Caco-2 (cell line): ENCODE measurements at places on chromosomes 2 and 18. TPM values are rescaled to one million over a fixed set of nuclear protein-coding genes. Genes with fewer than 3 reads are reported as not detected.

The CTAGE1 gene
- total RNA-seq: not detected in 2 replicates

The DRC1 gene
- 0.49 and 1.1 TPM in 2 replicates for total RNA-seq

The KIAA2012 gene
- 0.27 and 0.37 TPM in 2 replicates for total RNA-seq

The ALKAL2 gene
- total RNA-seq: not detected in 2 replicates

The PJVK gene
- total RNA-seq: 2.1 and 2.9 TPM in 2 replicates

The LYPD6 gene
- 9.0 and 10.5 TPM in 2 replicates for total RNA-seq

The HOXD13 gene
- not detected in 2 replicates for total RNA-seq

The ACSL3 gene
- 181 and 185 TPM in 2 replicates for total RNA-seq

The VSNL1 gene
- 0.43 and 0.60 TPM in 2 replicates for total RNA-seq

The CFAP210 gene
- not detected in 2 replicates for total RNA-seq

The AKAIN1 gene
- not detected in 2 replicates for total RNA-seq

DNA sequence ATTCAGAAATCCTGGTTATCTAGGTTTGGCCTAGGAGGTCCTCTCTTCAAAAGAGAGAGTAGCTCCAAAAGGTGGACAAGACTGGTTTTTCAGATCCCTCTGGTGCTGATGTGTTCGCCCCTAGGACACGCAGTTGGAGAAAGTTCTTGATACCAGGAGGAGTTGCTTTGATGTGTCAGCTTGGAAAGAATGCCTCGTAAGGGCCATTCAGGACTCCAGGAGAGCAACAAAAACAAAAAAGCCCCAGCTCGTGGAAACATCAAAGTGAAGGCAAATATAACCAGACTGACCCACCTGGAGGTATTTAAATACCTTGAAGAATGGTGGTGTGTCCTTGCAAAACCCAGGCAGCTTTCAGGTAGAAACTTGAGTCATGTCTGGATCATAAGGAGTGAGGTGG is 12.5 kb upstream of the LBH start:
- no peaks in the 10 kb centered on the region for H3K36me3 ChIP-seq
- no peak overlapping the region for H3K4me3 ChIP-seq
- peaks cover 51% of the 10 kb centered on the region for H3K4me1 ChIP-seq
- H3K27ac ChIP-seq: peak overlapping the region; percentile 97

- peaks cover 23% of the 10 kb centered on the region for H3K4me1 ChIP-seq
- DNase-seq: no peak
- peak overlapping the region; percentile 97 for H3K27ac ChIP-seq
- H3K36me3 ChIP-seq: no peaks in the 10 kb centered on the region
Measured at GRCh38 chr2:186485576-186485870, 537 bp upstream of the ZC3H15 start.

DNA sequence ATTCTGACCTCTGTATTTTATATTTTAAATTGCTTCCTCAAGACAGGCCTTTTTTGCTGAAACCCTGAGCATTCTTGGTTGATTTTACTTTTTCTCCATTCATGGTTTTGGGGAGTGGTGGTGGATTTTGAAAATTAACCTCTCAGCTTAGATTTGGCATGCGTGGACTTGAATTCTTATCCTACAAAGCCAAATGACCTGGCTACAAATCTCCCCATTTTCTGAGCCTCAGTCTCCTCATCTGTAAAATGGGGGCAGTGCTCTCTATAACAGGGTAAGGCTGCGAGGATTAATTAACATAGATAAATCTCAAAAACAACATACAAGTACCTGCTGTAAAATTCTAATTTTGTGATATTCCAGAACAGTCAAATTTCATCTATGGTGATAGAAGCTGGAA is 103.4 kb upstream of the CDCA7 start:
- no peaks in the 10 kb centered on the region for H3K27me3 ChIP-seq
- no peak overlapping the region for H3K27ac ChIP-seq
- no peak overlapping the region for H3K4me3 ChIP-seq
- DNase-seq: no peak

DNA sequence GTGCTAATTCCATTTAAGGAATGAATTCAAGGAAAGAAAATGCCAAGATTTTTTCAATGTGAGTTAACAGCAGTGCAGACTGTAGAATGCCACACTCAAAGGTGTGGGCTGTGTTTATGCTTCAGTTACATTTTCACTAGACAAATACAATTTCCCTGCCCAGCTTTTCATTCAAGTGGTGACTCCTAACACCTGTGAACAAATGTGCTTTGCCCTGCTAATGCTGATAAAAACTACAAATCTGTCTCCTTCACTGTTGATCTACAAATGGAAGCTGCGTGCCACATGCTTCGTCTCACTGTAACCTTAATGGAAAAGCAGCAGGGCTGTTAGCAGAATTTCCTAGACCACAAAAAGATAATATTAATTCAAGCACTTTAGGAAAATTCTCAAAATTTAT is 19.8 kb upstream of the TCF4 start:
- no peaks in the 10 kb centered on the region for H3K36me3 ChIP-seq
- no peaks in the 10 kb centered on the region for H3K4me1 ChIP-seq
- H3K4me3 ChIP-seq: no peak overlapping the region
- no peak for DNase-seq
- H3K27ac ChIP-seq: no peak overlapping the region
- H3K27me3 ChIP-seq: no peaks in the 10 kb centered on the region

GRCh38 chr18:8051453-8051852 is 484.3 kb downstream of the PTPRM start:
- H3K27ac ChIP-seq: no peak overlapping the region
- no peak overlapping the region for H3K4me3 ChIP-seq
- no peaks in the 10 kb centered on the region; the same call in 1 of the 2 replicates for H3K4me1 ChIP-seq
- DNase-seq: no peak

DNA sequence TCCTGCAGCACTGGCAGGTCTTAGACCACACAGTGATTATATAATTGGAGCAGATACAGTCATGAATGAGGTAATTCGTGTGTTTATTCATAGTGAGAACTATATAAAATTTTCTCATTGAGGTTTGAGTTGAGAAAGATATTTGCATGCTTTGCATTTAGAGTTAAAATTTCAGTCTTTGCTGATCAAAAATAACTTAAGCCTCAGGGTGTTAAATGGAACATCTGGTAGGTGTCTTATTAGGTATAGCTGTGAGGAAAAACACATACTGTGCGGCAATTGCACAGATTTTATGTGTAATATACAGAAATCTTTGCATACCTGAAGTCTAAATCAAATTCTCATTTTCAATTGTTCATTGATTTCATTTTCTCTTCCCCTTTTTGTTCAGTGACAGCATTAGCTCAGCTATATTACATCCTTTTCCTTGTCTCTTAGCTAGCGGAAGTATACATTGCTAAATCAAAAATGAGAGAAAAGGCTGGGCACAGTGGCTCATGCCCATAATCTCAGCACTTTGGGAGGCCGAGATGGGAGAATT is 21.2 kb downstream of the GORASP2 start:
- H3K4me1 ChIP-seq: no peaks in the 10 kb centered on the region
- DNase-seq: no peak
- H3K27me3 ChIP-seq: no peaks in the 10 kb centered on the region
- H3K36me3 ChIP-seq: peaks cover 7% of the 10 kb centered on the region
- no peak overlapping the region for H3K4me3 ChIP-seq

GRCh38 chr18:10343778-10344177 is 110.7 kb upstream of the APCDD1 start:
- no peak overlapping the region for H3K4me3 ChIP-seq
- H3K27ac ChIP-seq: no peak overlapping the region
- no peaks in the 10 kb centered on the region for H3K4me1 ChIP-seq
- no peak for DNase-seq

- no peaks in the 10 kb centered on the region for H3K27me3 ChIP-seq
- no peak overlapping the region for H3K27ac ChIP-seq
- no peaks in the 10 kb centered on the region for H3K36me3 ChIP-seq
- H3K4me3 ChIP-seq: no peak overlapping the region
- H3K4me1 ChIP-seq: peaks cover 38% of the 10 kb centered on the region
Measured at GRCh38 chr2:69619725-69620124, 23.8 kb downstream of the AAK1 start.

DNA sequence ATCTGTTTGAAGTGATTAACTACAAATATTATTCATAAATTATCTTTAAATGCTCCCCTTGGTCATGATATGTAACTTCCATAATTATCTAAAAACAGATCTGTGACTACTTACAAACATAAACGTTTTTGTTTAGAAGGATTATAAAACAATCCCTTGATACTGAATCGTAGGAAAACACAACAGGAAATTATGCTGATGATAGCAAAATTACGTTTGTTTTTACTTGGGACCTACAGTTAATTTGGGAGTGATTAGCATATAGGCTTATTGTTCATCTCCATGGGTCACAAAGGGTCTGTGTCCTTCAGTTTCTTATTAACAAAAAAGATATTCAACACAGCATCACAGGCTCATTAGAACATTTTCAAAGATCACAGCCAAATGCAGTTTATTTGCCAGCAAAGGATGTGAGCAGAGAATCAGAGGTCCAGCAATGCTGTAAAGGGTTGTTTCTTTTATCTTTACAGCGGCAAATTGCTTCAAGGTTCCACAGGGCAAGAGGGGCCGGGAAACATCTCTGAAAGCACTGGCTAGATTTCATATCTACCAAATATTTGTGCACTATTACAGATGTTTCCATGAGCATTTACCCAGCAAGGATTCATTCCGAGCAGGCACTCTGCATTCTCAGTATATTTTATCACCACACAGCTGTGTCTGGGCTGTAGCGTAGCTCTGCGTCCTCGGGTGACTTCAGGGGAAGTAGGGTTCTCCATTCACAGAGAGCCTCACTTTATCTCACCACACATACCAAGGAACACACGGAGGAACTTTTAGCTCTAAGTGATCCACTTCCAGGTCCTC is 4.1 kb downstream of the CCDC195 start:
- H3K27me3 ChIP-seq: no peaks in the 10 kb centered on the region
- DNase-seq: no peak
- no peak overlapping the region for H3K4me3 ChIP-seq
- H3K27ac ChIP-seq: no peak overlapping the region
- H3K36me3 ChIP-seq: no peaks in the 10 kb centered on the region
- H3K4me1 ChIP-seq: no peaks in the 10 kb centered on the region

GRCh38 chr18:39960550-39960949 is 1994.5 kb upstream of the PIK3C3 start:
- H3K4me3 ChIP-seq: no peak overlapping the region
- DNase-seq: no peak

DNA sequence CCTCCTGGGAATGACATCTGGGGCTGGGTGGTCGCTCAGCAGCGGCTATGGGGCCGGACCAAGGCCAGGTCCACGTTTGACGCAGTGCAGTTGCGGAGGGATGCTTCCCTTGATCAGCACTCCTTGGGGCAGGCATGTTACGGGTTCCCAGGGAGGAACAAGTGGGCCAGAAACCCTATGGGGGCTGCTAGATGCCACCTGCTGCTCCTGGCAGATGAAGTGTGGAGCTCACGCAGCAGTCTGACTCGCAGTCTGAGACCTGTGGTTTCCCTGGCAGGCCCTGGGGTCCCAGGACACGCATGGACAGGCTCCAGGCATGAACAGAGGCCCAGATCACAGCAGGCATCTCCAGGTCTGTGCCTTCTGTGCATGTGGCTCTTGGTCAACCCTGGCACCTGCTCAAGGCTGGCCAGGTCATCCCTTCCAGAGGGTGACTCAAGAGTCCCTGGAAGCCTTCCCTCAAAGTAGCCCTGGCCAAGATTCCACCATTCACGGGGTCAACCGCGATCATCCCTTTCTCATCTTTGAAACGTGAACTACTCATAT is 20.0 kb downstream of the KCNF1 start:
- no peaks in the 10 kb centered on the region; the same call in 1 of the 2 replicates for H3K27me3 ChIP-seq
- DNase-seq: no peak
- no peaks in the 10 kb centered on the region for H3K36me3 ChIP-seq
- H3K4me1 ChIP-seq: peaks cover 12% of the 10 kb centered on the region
- H3K4me3 ChIP-seq: no peak overlapping the region
- H3K27ac ChIP-seq: no peak overlapping the region

DNA sequence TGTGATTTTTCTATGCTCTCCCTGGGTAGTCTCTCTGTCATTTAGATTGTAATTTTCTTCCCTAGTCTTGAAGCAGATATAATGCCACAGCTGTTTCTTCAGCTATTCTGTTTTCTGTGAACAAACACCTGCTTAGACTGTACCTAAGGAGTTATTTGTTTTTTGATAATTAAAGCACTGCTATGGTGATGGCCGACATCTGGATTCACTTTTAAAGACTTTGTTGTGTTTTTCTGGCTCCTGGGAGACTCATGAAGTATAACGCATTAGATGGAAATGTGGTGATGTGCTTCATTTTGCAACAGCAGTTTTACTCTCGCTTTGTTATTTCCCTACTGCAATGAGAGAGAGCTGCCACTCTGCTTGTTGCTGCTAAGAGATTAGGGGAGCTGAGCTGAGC is 15.7 kb upstream of the C2orf69 start:
- no peaks in the 10 kb centered on the region for H3K27me3 ChIP-seq
- no peak overlapping the region for H3K4me3 ChIP-seq
- no peaks in the 10 kb centered on the region for H3K36me3 ChIP-seq
- DNase-seq: no peak
- no peak overlapping the region for H3K27ac ChIP-seq
- H3K4me1 ChIP-seq: no peaks in the 10 kb centered on the region

DNA sequence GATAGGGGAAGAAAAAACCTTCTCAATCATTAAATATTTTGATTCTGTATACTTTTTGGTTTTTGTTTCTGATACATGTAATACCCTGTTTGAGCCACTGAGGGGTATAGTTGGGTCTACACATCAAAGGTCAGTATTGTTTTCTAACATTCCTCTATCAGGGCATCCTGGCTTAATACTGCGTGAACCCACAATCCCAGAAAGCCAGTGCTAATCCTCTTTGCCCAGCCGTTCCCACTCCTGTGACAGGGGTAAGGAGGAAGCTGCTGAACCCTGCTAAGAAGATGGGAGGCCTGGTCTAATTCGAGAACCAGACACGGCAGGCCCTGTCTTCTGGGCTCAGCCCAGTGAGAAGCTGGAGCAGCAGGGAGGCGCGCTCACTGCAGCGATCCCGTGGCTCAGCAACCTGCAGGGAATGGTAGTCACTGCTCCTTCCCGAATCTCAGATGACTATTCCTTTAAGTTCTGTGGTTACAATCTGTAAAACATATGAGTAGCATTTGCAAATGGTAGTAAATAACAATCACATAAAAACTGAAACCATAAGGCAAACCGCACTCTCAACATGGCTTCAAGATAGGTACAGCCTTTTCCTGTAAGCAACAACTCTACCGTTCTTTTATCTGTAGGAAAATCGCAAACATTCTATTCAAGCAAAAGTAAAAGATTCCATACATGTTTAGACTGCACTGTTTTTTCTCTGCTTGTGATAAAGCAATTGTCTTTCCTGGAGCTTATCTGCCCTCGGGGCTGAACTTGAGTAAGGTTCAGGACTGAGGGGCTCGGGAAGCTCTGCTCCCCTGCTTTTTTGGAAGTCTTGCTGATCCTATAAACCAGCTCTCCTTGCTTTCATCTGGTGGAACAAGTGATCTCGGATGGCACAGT is 87.0 kb downstream of the EPB41L3 start:
- no peak overlapping the region for H3K27ac ChIP-seq
- no peak overlapping the region for H3K4me3 ChIP-seq

DNA sequence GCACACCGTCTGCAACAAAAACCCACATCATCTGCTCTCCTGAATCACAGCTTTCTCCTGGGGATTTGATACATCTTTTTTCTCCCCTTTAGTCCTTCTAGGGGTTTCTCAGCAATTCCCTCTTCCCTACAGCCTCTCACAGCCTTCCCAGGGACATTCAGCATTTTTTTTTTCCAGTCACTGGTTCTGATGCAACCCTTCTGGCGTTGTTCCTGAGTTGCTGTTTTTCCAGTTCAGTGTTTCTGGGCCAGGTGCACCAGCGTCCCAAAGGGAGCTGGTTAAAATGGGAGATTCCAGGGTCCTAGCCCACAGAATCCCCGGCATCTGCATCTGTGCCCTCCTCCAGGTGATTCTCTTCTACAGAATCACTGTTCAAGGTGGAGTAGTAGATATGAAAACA is 36.1 kb downstream of the ADCY3 start:
- no peak overlapping the region for H3K4me3 ChIP-seq
- no peaks in the 10 kb centered on the region for H3K27me3 ChIP-seq
- H3K27ac ChIP-seq: peak overlapping the region; percentile 55
- no peaks in the 10 kb centered on the region for H3K4me1 ChIP-seq
- H3K36me3 ChIP-seq: no peaks in the 10 kb centered on the region
- DNase-seq: no peak
